ENCODE measurements at places on chromosomes 6 and 20.

- no peak for DNase-seq
Measured at GRCh38 chr6:89954721-89955148, 60.5 kb downstream of the GJA10 start.

DNA sequence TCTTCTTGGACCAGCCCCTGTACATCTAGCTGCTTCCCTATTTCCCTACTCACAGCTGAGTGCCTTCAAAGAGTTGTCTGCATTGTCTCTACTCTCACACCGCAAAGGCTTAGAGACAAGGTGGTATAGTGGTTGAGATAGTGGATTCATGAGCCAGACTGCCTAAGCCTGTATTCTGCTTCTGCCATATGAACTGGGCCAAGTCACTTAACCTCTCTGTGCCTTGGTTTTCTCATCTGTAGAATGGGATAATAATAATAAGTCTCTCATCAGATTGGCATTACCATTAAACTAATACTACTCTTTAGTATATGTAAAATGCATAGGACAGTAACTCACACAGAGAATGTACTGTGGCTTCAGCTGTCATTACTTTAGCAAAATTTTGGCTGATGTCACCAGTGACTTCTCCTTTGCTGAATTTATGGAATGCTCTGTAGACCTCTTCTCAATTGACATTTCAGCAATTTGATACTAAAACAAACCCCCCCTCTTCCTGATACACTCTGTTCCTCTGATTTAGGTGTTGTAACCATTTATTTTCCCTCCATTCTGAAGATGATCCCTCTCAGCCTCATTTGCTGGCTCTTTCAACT is 156.1 kb downstream of the ADAT2 start:
- no peak for DNase-seq

GRCh38 chr6:3882866-3883265 is 33.7 kb downstream of the FAM50B start:
- DNase-seq, result no peak

DNA sequence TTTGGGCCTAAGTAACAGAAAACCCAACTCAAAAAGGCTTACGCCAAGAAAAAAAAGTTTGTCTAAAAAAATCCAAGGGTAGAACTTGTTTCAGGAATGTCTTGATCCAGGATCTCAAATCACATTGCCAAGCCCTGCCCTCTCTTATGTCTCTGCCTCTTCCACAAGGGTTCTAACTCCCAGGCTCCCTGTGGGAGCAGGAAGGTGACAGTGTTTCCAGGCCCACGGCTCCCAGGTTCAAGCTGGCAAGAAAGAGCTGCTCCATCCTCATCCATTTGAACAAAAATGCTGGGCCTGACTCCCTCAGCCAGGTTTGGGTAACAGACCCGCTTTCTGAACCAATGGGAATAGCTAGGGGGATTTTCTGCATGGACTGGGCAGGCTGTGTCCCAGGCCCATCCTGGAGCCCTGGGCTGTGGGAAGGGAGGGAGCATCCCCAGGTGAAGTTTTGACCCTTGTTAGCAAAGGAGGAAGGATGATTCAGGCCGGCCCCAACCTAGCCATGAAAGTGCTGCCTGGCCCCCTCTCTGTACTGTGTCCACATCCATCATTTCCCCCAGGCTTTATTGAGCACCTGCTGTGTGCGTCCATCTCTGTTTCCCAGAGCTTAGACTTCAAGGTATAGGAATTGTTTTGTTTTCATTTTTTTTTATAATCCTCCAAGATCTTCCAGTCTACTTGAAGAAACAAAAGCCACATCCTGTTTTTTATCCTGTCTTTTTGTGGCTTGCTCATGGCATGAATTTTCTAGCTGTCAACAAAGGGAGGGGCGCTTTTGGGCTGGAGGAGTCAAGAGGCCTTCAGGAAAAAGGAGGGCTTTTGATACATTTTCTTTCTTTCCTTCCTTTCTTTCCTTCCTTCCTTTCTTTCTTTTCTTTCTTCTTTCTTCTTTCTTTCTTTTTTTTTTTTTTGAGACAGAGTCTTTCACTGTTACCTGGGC is 159.8 kb downstream of the TFAP2C start:
- DNase-seq, result no peak

GRCh38 chr20:38034961-38035360 is 1.4 kb downstream of the RPRD1B start:
- no peak for DNase-seq

- peak; percentile 24 for DNase-seq
Measured at GRCh38 chr20:46994341-46994740, 99.7 kb downstream of the EYA2 start.

DNA sequence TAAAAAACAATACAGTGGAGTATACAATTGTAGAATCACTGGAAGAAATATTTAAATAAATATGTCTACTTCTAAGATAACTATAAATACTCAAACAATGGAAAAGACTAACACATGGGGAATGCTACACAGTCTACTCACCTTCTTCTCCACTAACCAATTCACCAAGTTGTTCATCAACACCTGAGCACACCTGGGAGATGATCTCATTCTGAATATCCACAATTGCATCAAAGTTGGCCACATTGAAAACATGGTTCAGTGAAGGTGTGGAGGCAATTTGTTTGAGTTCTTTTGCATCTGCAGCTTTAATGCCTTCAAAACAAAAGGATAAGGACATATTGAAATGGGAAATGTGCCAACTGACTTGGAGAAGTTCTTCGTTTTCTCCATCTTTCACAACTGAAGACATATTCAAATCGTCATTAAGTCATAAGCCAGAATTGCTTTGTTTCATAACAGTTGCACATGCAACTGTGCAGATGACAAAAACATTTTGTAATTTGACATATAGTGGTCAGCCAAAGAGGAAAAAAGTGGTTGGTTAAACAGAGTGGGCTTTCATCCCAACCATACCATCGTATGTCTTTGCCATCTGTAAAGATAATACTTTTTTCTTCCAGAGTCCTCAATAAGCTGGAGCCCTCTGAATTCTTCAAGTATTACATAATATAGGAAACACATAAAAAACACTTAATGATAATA is 17.5 kb downstream of the COL12A1 start:
- DNase-seq, result no peak

GRCh38 chr20:8309634-8310033 is 177.6 kb downstream of the PLCB1 start:
- no peak for DNase-seq

DNA sequence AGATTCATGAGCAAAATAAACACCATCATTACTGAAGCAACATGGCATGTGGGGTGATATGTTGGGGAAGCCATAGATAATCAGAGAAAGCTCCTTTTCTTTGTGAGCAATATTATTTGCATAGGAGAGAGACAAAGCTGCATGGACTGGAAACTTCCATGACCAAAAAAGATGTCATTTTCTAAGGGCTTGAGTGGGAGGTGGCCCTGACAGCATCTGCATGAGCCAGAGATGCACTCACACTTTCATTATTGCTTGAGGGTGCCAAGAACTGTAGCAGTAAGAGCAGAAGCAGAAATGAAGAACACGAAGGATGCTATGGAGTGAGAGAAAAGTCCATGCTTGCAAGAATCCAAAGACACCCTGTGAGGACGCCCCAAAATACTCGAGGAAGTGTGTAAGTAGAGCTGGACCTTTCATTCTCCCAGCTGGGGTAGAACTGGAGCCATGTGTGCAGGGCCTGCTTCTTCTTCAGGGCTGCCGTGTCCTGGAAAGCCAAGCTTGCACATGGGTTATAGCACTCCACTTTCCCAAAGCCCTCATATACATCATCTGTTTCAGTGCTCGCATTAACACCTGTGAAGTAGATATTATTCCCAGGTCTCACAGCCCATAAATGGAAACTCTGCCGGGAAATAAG is 851.2 kb downstream of the DHX35 start:
- no peak for DNase-seq

GRCh38 chr20:44587035-44587980 is 4.9 kb downstream of the PKIG start:
- no peak for DNase-seq

- DNase-seq, result no peak
Measured at GRCh38 chr20:21609221-21609620, 95.4 kb upstream of the NKX2-2 start.

DNA sequence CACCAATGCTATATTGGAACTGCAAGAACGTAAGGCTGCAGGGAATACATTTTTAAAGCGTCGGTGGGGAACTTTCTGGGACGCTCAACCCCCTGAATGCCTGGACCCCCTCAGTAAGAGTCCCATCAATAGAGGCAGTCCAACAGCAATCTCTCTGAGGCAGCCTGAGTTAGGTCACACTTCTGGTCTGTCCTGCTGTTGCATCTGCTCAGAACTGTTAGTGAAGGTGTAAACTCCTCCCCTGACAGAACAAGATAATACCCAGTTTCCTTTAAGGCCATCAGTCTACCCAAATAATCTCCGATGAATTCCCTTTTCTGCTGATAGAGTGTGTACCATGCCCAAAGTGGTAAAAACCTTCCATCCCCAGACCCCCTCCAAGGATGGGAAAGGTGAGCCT is 1.1 kb upstream of the RNGTT start:
- no peak for DNase-seq

DNA sequence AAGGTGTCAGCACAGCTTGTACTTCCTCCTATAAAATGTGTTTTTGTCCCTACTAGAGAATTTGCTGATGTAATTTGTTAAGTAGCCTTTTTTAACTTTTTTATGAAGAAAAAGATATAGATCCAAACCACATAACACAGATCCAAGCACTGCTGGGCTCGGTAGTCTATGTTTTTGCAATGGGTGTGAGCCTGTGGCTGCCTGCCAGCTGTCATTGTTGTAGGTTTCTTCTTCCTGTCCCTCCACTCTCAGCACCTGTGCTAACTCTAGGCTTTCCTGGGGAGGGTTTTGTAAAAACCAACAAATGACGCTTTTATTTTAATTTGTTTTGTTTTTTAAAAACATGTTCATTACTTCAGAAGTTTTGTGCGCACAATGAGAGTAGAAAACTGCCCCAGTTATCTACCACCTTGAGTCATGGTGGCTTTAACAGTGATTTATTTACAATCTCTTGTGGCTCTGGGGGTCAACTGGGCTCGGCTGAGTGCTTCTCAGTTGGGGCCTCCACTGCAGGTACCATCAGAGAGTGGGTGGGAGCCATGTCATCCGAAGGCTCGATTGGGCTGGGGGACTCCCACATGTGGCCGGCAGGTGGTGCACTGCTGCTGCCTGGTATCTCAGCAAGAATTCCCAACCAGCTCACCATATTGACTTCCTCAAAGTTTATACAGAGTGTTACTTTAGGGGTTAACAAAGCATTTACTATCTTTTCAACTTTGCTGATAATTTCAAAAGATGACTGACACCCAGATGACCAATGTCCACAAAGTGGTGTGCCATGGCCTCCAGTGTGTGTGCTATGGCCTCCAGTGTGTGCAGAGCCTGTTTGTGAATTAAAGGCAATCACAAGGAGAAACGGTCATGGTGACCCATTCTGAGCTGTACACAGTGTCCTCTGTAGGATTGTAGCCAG is 3.0 kb upstream of the CCR6 start:
- DNase-seq, result peak; percentile 84

GRCh38 chr20:57909763-57910331 is 200.0 kb upstream of the PMEPA1 start:
- no peak for DNase-seq

GRCh38 chr6:56759521-56759920 is 116.8 kb upstream of the DST start:
- DNase-seq, result no peak

GRCh38 chr6:139833592-139833991 is 459.1 kb upstream of the CITED2 start:
- DNase-seq, result no peak

DNA sequence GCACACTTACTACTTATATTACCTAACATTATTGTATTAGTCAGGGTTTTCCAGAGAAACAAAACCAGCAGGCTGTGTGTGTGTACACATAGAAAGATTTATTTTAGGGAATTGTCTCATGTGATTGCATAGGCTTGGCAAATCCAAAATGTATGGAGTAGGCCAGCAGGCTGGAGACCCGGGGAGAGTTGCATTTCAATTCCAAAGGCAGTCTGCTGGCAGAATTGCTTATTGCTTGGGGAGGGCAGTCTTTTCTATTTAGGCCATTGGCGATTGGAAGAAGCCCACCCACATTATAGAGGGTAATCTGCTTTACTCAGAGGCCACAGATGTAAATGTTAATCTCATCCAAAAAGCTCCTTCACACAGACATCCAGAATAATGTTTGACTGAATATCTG is 157.0 kb downstream of the ADGRG6 start:
- DNase-seq, result no peak

DNA sequence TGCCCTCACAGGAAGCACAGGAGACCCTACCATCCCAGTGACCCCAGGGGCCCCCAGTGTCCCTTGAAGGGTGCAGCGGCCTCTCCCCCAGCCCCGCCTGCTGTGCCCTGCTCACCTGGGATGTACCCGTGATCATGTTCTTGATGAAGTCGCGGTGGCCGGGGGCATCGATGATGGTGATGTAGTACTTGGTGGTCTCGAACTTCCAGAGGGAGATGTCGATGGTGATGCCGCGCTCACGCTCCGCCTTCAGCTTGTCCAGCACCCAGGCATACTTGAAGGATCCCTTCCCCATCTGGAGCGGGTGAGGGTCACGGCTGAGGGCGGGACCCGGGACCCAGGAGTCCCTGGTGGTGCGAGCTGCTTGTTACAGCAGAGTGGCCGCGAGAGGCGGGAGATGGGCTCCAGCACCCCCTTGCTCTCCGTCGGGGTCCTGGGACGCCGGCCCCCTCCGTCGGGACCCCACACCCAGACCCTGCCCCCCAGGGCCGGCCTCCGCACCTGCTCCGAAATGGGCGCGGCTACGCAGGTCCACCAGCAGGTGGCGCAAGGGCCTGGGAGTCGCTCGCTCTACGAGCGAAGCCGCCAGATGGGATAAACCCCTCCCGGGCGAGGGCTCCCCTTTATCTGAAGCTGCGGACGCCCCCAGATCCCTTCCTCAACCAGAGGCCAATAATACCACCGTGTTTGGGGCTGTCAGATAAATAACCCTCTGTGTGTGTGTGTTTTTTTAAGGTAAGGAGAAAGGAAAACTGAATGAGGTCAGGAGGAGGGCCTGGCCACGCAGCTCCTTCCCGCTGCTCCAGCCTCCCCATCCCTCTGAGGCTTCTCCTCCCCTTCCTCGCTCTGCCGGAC is 2.9 kb downstream of the EEF1A2 start:
- peak; percentile 86 for DNase-seq

- peak; percentile 83 for DNase-seq
Measured at GRCh38 chr6:157322792-157323254, 496 bp downstream of the TMEM242 start.

GRCh38 chr6:106072501-106073090 is 13.5 kb upstream of the PRDM1 start:
- no peak for DNase-seq

- DNase-seq, result no peak
Measured at GRCh38 chr20:9442858-9443257, 71.5 kb upstream of the LAMP5 start.

All from CD4-positive, alpha-beta T cell (primary cell).